CD4-positive, alpha-beta T cell treated with Interleukin-4 for 1 hour (primary cell): ENCODE measurements at places on chromosomes 6 and 20.
A peak's percentile ranks its signal among the peaks of the same experiment; 100 is the strongest.

- no peak for DNase-seq
Observed at GRCh38 chr6:39005774-39006173, 42.8 kb upstream of the GLP1R start.

- no peak for DNase-seq
Observed at GRCh38 chr6:158290040-158290439, 22.2 kb upstream of the TULP4 start.

DNA sequence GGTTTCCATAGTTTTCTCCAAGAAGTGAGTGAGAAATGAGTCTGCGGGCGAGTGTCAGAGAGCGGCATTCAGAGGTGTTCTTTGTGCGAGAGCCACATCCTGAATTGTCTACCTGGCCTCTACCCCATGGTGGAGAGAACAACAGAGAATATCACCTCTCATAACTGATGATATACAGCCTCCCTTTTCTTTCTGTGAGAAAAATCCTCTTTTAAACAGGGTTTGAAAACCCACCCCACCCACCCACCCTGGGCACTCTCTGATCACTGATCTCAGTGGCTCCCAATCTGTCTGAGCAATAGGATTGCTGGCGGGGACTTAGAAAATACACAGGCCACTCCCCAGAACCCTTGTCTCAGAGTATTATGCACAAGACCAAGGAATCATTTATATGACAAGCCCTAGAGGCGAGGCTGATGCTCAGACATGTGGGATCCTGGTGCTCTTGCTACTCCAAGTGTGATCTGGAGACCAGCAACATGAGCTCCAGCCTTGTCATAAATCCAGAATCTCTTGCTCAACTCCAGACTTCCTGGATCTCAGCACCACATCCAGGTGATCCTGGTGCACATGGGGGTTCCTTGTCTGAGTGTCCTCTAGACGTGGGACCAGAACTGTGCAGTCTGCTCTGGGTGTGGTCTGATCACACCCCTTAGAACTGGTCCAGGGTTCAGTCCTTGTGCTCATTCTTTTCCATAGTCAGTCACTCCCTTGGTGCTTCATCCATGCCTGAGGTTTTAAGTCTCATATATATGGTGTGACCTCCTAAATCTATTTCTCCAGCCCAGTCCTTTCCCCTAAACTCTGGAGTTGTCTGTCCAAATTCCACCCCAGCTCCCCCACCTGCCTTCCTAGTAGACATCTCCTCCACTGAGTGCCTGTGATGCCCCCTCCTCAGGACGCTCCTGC, 5.3 kb downstream of the HLA-B start:
- peak; percentile 58 for DNase-seq

- no peak for DNase-seq
Observed at GRCh38 chr20:52746190-52746589, 226.0 kb upstream of the TSHZ2 start.

DNA sequence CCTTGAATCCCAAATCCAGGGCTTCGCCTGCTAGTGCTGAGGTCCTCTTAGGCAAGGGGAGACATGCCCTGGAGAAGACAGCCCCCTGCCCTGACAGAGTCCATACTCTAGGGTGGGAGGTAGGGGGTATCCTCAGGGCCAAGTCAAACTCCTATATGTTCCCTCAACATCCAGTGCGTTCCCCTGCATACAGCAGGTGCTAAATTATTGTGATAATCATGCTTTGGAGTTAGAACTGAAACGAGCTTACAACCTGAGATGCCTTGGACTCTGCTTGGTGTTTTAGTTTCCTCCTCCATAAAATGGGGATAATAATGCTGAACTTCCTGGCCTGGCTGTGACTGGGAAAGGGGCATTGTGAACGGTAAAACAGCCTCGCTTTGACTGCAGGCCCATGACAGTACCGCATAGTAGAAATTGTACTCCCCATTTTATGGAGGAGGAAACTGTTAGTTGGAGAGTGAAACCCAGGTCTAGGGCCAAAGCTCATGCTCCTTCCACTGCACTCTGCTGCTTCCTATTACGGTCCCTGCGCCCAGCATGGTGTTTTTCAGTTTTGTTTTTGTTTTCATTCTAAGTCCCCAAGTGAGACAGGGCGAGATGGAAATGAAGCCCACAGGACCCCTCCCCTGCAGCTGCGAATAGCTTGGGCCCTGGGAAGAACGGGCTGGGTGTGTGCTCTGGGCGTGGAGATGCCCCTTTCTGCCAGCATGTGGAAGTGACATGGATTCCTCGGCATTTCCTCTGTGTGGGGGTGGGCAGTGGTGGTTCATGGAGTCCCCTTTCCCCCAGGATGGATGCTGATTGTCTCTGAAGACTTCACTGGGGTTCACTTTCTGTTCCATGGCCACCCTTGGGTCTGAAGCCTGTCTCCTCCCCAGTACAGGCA, 162.5 kb downstream of the VEGFA start:
- no peak for DNase-seq

DNA sequence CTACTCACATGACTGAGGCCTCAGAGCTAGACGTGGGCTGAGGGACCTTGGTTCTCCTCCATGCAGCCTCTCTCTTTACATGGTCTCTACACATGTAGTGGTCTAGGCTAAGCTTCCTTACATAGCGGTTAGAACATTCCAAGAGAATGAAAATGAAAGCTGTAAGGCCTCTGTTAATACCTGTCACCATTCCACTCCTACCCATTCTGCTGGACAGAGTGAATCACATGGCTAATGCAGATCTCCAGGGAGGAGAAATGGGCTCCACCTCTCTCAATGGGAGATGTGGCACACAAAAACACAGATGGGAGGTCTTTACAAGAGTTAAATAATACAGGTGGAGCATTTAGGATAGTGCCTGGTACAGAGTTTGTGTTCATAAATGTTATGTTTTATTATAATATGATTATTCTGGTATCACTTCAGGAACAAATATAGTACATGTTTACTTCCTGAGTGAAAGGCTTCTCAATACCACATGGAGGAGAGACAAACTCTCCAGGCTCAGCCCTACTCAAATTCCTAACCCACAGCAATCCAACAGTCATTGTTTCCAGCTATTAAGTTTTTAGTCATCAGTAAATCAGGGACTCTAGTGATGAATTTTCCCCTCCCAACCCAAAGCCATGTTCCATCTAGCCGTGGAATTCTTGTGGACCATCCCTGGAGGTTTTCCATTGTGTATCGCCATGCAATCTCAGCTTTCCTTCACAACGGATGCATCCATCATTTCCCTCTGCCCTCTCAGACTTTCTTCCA, 57.9 kb downstream of the ISM1 start:
- DNase-seq = no peak

DNA sequence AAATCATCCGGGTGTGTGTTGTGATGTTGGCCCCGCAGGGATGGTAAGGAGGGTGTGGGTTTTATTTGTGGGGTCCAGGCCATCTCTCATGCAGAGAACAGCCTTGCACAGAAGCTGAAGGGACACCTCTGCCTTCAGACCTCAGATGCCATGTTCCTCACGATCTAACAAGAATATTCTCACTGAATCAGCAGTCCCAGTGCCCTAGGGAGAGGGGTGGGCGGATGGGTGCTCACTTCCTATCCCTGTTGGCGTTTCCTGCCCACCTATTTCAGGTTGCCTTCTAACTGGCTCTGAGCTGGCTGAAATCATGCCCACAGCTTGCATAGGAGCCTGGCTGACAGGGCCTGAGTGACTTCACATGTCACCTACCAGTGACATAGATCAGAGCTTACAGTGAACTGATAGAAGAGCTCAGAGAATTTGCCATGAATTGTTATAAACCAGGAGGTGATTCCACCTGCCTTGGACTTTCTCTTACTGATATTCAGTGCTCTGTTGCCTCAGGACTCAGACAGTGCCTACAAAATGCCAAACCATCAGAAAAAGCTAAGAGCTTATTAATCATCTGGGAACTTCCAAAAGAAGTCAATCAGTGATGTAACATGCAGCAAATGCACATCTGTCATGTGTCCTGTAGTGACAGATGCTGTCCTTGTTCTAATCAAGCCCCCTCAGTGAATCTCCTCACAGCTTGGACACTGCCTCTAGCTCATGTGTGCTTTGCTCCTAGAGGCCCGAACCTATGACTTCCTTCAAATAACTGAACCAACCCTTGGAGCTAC, 285.8 kb upstream of the PRND start:
- no peak for DNase-seq

DNA sequence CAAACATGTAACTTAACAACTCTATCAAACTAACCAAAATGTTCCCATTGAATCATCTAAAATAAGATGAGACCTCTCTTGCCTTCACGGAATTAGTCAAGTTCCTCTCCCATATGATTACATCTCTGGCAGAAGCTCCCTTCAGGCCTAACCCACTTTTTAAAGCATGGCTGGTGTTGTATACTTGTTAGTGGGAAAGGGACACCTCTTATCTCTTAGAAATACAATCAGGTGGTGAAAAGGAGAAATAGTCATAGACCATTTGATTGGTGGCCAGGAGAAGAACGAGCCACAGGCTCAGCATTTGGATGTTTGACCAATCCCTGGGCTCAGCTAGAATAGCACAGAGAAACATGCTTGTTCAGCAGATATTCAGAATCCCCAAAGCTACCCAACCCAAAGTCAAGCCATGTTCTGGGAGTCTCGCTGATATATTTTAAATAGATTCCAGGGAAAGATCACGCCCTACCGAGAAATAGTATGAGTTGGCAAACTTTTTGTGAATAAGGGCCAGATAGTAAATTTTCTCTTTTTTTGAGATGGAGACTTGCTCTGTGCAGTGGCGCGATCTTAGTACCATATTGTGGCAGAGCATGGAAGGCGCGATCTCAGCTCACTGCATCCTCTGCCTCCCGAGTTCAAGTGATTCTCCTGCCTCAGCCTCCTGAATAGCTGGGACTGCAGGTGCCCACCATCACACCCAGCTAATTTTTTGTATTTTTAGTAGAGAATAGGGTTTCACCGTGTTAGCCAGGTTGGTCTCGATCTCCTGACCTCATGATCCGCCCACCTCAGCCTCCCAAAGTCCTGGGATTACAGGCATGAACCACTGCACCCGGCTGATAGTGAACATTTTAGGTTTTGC, 126.3 kb upstream of the MYLIP start:
- no peak for DNase-seq

DNA sequence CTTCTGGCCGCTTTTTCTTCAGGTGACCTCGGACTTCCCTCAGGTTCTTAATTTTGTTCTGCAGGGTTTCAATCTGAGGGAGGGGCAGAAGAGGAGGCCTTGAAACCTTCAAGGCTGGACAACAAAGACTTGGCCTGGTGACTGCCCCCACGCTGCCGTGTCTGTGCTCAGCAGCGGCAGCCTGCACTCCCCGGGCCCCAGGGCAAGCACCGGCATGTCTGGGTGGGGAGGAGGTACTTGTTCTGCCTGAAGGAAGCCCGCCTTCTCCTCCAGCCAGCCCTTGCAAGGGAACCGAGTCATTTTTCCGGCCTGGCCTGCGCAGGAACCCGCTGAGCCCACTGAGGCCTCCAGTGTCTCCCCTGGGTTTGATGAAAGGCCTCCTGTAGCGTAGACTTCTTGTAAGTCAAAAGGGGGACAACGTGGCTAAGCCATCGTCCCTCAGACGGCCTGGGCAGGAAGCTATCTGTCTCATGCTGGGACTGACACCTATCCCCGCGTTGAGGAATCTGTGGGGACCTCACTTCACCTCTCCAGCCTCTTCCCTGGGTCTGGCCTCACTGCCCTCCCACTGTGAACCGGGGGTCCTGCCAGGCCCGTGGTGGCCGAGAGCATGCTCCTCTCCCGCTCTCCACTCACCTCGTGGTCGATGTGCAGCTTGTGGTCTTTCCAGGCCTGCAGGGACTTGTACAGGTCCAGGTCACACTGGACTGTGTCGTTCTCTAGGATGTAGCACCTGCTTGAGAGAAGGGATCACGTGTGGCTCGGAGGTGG, 119.9 kb downstream of the SULF2 start:
- no peak for DNase-seq

DNA sequence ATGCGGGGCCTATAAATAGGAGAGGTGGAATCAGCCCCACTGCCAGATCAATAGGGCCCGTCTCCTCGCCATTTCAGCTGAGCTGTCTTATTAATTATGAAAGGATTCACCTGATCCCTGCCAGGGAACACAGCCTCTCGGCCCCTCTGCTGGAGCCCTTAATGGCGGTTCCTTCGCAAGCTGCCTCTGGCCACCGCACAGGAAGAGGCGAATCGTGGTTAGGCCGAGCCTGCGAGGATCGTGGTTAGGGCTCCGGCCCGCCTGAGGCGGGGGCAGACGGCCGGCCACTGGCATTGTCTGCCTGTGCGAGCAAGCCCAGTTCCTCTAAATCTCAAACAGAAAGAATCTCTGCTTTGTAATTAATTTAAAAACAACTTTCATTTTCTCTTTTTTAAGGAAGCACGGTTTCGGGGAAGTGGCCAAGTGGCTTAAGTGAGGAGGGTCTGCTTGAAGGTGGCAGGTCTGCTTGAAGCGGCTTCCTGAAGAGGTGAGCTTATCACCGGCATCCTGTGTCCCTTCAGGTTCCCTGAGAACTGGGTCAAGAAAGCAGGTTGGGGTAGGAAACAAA, 9.2 kb downstream of the NRN1 start:
- peak; percentile 34 for DNase-seq

GRCh38 chr6:4936681-4937041, 67.2 kb downstream of the RPP40 start:
- DNase-seq = no peak

GRCh38 chr6:89818977-89819335, 638 bp downstream of the MDN1 start:
- DNase-seq = peak; percentile 25

GRCh38 chr20:2671977-2672376, 8.0 kb upstream of the IDH3B start:
- DNase-seq = no peak

GRCh38 chr20:58086763-58087561, 141.5 kb downstream of the ANKRD60 start:
- DNase-seq = no peak

DNA sequence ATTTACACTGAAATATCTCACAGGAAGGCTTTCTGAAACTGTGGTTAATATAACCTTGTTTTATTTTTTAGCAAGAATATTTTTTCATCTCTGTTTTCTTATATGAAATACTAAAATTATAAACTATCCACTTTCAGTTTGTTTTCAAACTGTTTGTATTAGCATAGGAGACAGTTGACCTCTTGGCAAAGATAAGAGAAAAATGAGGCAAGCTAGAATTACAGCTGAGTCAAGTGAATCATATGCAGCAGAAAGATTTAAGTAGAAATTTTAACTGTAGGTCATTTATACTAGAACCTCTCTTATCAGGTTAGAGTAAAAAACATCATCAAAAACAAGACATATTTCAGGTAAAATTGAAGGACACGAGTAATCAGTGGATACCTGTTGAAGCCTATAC, 792.6 kb downstream of the PHF3 start:
- no peak for DNase-seq

- no peak for DNase-seq
Observed at GRCh38 chr20:38315290-38315966, 11.5 kb downstream of the BPI start.

- DNase-seq = no peak
Observed at GRCh38 chr6:89693207-89693606, 54.7 kb upstream of the LYRM2 start.

- DNase-seq = no peak
Observed at GRCh38 chr20:56781108-56781739, 152.1 kb downstream of the TFAP2C start.

- DNase-seq = no peak
Observed at GRCh38 chr6:119186490-119186889, 108.0 kb upstream of the FAM184A start.
